Adrenal gland (tissue), 19 donors: ENCODE measurements at places on chromosomes 4 and X. TPM values are rescaled to one million over a fixed set of nuclear protein-coding genes. Genes with fewer than 3 reads are reported as not detected.
A peak's percentile ranks its signal among the peaks of the same experiment; 100 is the strongest.

DNA sequence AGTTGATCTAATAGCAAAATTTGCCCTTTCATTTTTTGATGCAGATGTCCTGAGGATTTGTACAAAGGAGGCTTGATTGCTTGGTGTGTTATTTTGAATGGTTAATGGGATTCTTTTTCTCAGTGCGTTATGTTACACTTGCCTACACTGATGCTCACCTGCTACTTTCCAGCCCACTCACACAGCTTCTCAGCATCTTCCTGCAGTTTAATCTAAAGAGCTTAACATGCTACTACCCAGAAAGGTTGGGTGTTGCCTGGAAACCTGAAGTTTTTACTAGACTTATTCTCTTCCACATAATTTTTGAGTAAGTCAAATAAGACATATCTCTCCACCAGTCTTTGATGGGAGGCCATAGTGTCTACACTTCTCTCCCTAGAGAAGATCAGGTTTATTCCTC, 9.9 kb upstream of the GPR101 start:
- no peak for DNase-seq

GRCh38 chr4:185693548-185694215, 118.3 kb downstream of the SORBS2 start:
- no peak for DNase-seq

DNA sequence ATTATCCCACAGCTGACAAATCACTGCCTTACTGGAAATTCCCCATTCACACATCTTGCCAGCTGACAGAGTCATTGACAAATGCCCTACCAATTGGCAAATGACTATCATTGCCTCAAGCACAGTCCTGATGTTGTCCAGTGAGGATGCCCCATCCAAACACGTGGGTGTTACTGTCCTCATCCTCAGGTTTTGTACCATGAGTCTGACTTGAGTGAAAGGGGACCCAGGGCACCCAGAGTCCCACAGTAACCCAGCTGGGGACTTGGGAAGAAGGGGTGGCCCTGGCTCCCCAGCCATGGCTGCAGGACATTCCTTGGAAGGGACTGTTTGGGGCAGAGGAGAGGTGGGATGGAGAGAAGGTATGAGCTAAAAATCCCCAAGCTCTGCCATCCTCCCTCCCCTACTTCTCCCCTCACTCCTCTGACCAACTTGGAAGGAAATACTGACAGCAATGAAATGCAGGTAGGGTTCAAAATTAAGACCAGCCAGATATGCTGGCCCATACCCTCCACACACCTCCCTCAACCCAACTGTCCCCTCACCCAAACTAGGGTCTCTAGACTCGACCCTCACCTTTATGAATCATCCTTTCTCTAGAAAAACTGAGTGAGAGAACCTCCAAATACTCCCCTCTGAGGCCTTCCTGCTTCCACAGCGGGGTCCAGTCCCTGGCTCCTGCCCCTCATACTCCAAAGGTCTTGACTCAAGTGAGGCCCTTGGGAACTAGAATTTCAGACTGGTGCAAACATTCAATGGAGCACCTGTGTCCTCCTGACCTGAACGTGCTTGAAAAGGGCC, 5.1 kb downstream of the TIMP1 start:
- DNase-seq, result no peak

DNA sequence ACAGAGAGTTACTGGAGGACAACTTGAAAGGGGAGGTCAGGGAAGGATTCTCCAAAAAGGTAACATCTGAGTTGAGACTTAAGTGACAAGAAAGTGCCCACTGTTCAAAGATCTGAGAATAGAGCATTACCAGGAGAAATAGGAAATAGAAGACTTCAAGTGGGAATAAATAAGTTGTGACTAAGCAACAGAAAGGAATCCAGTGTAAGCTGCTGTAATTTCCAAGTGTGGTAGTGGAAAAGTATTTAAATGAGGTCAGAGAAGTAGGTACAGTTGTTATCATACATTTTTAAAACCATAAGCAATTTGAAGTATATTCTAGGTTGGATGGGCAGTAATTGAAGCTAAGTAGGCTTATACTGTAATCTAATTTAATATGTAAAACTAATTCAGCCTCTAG, 211.9 kb downstream of the FBXO8 start:
- no peak for DNase-seq

DNA sequence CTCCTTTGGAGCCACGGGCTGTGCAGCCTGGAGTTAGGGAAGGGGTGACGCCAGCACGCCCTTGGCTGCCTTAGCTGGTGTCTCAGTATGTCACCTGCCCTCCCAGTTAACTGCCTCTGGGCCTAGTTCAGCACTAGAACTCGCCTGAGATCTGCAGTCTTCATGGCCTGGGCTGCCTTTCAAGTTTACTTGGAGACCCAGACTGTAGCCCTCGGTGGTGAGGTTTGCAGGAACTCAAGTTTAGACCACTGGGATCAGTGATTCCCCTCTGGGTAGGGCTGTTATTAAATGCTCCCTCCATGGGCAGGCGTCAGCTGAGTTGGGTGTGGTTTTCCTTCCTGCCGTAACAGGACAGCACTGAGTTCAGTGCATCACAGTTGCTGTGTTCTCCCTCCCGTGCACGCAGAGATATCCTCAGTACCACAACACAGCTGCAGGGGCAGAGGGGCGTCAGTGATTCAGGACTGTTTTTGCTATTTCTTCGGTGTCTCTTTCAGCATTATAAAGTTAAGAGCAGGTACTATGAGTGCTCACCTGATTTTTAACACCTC, 30.5 kb downstream of the PLAC8 start:
- no peak for DNase-seq

The TMSB15A gene
- not detected for total RNA-seq

The GPRASP1 gene
- total RNA-seq, result 20.1 TPM

DNA sequence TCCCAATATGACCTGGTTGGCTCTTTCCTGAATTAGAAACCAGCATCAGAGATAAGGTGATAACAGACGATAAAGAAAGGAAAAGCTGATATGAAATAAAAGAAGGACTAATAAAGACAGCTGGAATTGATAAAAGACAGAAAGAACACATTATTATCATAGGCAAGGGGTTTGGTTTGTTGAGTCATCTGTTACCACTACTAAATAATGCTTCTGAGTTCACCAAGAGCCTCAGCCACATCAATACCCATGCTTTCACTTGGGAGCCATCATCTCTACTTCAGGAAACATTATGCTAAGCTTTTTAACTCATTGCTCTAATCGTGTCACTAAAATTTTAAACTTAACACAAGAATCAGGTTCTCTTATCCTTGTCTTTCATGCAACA, 27.6 kb downstream of the ANXA5 start:
- no peak for DNase-seq

DNA sequence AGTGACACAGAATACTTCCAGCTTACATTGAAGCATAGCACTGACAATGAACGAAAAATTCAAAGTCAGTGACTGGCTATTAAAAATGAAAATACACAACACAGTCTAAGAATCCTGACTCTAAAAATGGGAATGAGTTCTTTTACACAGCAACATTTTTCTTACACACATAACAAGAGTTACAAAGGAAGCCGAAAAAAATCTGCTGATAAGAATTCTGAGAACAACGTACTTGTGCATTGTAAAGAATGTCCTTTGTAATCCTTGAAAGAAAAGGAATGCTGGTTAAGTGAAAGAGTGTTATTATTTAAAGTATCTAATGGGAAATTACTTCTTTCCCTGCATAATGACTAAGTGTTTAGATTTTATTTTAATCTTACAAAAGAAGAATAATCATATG, 199.4 kb downstream of the PRDM5 start:
- DNase-seq, result no peak

GRCh38 chr4:77360451-77360850, 203.4 kb downstream of the CCNG2 start:
- DNase-seq, result no peak

DNA sequence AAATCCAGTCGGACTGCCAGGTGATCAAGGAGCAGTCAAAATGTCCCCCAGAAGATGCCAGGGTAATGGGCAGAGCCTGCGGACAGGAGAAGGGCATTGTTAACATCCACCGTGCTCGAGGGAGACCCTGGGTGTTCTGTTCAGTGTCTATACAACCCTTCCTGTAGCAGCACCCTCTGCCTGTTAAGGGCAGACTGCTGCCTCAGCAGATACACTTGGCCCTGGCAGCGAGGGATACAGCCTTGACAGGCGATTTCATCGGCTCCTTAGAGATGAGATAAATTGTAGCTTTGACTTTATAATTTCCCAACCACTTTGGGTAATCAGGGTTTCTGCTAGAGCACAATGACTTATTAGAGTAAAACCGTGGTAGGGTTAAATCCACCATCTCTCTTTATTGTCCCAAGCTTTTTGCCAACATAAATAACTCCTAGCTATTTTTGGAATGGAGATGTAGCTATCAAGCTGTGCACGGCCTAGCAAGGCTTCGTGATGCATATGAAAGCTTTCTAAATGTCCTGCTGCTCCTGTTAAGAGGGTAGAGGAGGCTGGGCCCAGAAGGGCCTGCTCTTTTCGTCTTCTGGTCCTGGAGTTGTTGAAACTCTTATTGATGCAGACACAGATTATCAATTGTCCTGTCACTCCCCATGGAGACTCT, 195.9 kb downstream of the CPEB2 start:
- DNase-seq, result no peak

The CT45A5 gene
- not detected for total RNA-seq

The DKK2 gene
- 0.18 TPM for total RNA-seq

DNA sequence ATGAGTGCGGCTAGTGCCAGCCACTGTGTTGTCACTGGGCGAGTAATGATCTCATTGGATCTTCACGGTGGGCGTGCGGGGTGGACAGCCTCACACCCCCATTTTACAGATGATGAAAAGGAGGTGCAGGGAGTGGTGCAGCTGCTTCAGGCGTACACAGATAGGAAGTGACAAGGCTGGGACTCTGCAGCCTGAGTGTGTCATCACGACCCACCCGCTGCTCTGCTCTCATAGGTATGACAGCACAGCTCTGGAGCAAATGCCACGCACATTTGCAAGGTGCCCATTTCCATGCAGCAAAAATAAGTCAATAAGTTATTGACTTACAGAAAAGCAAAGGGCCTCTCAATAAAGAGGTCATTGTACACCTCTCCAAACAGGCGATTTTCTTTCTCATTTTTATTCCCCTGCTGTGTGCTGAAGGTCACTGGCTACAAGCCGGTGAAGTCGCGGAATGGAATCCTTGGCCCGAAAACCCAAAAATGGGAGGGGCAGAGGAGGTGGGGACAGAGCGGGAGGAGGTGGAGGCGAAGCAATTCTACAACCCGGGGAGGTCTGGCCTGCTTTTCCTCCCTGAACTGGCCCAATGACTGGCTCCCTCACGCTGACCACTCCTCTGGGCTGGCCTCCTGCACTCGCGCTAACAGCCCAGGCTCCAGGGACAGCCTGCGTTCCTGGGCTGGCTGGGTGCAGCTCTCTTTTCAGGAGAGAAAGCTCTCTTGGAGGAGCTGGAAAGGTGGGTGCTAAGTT, at the start of gene SOD3:
TSS of gene SOD3 (plus strand) at position 658 of the 750 bp plus-strand sequence. CDS start 3,949 bp downstream, outside the sequence.
- peak; percentile 89 for DNase-seq

The SEPTIN6 gene
- total RNA-seq, result 141 TPM

GRCh38 chr4:3634281-3634857, 102.1 kb upstream of the LRPAP1 start:
- no peak for DNase-seq

The CABS1 gene
- total RNA-seq, result not detected

The GIMD1 gene
- total RNA-seq, result not detected

DNA sequence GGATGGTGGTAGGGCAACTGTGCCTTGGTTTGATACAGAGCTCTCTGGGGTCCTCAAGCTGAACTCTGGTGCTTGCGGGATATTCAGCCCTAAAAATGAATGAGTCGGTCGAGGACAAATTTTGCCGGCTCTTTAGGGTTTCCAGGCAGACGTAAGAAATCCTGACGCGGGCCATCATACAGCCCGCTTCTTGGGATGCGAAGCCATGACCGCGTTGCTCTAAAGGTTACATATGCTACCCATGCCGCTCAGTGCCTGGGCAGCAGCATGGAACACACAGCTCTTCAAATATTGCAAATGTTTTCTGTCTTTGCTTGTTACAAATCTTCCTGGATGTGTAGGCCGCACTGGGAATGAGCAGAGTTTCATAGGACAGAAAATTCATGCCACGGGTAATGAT, 55.6 kb downstream of the NBDY start:
- DNase-seq, result no peak
